ENCODE measurements at places on chromosomes 2 and 18. TPM values are rescaled to one million over a fixed set of nuclear protein-coding genes. Genes with fewer than 3 reads are reported as not detected.
A peak's percentile ranks its signal among the peaks of the same experiment; 100 is the strongest.

Gene RELCH
- total RNA-seq, result 34.9 TPM

Gene FOXD4L1
- total RNA-seq, result 0.17 TPM

- DNase-seq, result no peak
These were observed 373.6 kb upstream of the TRIB2 start for GRCh38 chr2:12343141-12343540.

GRCh38 chr2:223314811-223315210 is 262.8 kb downstream of the KCNE4 start:
- DNase-seq, result no peak

- no peak for DNase-seq
These were observed 16.2 kb upstream of the TMEM178A start for GRCh38 chr2:39649511-39649910.

Gene PDE11A
- total RNA-seq, result 0.09 TPM

- no peak for DNase-seq
These were observed 249.7 kb downstream of the RPRM start for GRCh38 chr2:153228904-153229303.

GRCh38 chr2:99545066-99545465 is 55.2 kb upstream of the REV1 start:
- no peak for DNase-seq

Gene PARD3B
- 13.3 TPM for total RNA-seq

DNA sequence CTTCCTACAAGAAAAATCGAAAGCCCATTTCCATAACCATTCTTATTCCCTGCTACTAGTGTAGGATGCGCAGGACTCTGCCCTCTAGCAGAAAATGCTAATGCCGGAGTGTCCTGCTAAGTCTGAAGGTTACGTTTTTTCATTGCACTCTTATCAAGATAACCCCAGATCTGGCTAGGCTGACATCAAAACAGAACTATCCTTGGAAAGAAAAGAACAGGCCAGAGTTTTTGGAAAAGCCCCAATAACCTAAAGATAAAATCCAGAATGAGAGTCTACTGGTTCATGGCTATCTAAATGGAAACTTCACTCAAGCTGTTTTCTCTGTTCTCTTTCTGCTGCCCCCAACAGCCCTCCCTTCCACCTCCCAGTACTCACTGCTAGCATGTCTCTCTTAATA is 913 bp downstream of the RNF152 start:
- no peak for DNase-seq

GRCh38 chr2:239548965-239549595 is 148.3 kb upstream of the HDAC4 start:
- DNase-seq, result no peak

DNA sequence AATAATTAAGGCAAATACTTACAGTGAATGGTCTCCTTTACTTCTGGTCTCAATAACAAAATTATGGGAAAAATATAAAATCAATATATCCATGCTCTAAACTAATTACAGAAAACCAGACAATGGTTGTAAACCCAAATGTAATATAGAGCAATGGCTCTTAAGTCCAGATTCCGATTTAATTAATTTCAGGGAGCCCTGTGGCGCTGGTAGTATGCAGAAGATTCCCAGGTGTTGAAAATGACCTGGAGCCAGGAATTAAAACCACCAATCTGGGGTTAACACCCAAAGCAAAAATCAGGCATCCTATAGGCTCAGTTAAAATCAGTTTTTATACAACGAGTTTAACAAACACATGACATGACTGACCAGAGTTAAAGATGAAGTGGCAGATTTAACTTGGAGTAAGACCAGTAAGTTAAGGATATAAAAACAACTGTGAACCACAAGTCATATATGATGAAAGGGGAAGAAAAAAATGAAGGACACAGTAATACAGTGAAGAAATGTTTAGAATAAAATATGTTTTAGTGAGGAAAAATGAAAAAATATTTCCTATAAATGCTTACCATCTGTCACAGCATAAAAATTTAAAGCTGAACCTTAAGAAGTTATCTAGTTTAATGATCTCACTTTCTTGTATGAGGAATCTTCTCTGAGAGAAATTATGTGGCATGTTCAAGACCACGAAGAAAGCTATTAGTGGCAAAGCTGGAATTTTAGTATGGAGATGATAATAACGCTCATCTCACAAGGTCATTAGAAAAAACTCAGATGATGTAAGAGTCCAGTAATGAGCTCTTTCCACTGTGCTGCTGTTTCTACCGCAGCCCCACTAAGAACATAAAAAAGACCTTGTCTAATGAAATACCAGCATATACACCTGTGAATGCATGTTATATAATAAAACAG is 45.8 kb upstream of the FLACC1 start:
- DNase-seq, result no peak

- DNase-seq, result peak; percentile 82
These were observed 26.4 kb downstream of the RTP5 start for GRCh38 chr2:241895712-241896641.

DNA sequence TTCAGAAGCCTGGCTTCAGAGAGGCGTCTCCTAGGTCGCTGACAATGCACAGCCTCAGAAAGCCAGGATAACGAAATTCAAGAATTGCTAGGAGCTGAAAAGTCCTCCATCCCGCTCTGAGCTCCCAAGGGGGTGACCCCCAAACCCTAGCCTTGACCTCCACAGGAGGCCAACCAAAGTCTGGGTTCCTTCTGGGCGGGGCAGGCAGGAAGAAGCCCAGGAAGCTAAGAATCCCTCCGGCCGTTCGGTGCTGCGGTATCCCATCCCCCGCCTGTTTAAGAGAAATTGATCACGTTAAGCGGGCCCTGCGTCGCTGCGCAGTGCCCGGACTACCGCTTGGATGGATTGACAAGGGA is 2.5 kb upstream of the OSR1 start:
- DNase-seq, result no peak

DNA sequence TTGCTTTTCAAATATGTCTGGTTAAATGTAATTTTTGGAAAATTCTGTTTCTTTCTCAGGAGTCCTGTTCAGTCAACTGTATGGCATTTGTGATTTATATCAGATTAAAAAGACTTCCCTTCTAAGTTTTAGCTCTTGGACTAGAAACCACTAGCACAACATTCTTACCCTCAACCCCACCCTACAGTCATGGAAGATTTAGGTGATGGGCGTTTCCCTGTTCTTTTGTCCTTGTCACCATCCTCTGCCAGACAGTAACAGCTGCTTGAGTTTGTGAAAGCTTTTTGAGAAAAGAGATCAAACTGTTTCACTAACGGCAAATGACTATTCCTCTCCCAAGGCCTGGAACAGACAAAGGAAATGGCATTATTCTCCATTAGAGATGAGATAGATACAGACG is 31.8 kb downstream of the SERPINB5 start:
- DNase-seq, result no peak

Gene CTAGE1
- total RNA-seq, result not detected

GRCh38 chr2:197924483-197924882 is 120.1 kb downstream of the PLCL1 start:
- DNase-seq, result no peak

Gene FBXO48
- 0.42 TPM for total RNA-seq

Gene DCDC2C
- total RNA-seq, result under 0.01 TPM

All from dermis blood vessel endothelial cell (primary cell).